NCI-H1105 (cell line): ENCODE measurements at places on chromosomes 7 and 10.

- no peak for DNase-seq
These were observed 27.5 kb downstream of the MAD1L1 start for GRCh38 chr7:2205036-2205780.

GRCh38 chr10:7405637-7406036 is 5.2 kb downstream of the SFMBT2 start:
- DNase-seq, result no peak

DNA sequence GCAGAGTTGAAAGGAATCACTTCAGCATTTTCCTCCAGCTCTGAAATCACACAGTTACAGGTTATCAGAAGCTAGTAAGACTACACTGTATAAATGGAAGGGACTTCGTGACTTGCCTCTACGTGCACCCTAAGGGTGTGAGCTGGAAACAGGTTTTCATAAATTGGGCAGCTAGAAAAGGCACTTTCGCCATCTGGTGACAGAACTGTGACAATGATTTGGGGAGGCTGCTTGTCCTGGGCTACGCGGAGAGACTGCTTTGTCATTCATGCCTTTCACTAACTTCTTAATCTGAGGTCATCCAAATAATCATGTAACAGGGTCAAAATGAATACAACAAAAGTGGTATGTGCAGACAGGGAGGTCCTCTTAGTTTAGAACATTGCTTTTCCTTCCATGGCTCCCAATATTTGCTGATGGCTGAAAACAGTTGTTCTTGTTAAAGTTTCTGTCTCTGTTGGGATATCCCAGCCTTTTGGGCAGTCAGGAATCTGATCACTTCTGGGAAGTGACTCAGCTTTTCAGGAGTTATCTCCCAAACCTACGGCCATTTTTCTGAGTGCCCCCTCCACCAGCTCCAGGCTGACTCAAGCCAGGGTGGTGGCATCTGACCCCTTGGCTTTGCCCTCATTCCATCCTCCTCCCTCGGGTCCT is 17.8 kb downstream of the VWC2 start:
- no peak for DNase-seq

GRCh38 chr10:72316386-72316700 is 38.4 kb downstream of the DNAJB12 start:
- DNase-seq, result no peak

DNA sequence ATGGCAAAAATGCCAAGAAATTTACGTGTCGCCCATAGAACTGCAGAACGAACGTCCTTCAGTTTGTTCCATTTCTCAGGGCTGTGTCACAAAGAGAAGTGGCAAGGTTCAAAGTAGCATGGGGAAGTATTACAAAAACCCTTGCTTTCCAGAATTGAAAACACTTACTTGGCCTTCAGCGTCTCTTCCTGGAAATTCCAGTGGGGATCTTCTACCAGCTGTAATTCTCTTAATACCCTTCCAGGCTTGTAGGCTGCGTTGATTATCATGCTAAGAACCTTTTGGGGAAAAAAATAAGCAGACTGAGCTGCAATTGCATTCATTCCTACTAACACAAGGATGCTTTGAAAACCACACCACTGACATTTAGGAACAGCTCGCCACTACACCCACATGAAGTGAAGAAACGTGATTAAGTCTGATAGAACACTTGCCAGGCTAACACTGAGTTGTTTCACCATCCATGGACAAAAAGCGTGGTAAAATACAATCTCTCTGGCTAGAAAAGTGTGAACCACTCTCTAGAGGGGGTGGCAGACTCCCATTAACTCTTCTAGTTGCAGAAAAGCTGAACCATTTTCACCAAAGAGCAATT is 222.3 kb downstream of the SFMBT2 start:
- no peak for DNase-seq

GRCh38 chr7:149422914-149423301 is 38.0 kb downstream of the ZNF777 start:
- DNase-seq, result no peak

GRCh38 chr10:129530581-129530980 is 63.5 kb downstream of the MGMT start:
- DNase-seq, result no peak

DNA sequence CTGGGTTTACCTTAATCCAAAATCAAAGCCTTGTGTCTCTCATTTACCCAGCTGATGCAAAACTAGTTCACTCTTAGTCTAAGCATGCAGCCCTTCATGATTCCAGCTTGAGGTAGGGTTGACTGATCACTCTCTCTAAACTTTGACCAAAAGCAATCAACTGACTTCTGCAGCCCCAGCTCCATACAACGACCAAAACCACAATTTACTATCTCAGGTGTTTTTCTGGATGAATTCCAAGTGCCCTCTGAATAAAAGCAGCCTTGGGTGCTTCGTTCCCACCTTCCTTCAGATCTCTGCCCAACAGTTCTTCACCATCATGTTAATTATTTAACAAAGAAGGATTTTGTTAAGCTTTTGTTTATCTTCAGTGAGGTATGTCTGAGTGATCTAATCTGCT is 62.6 kb downstream of the CCDC6 start:
- no peak for DNase-seq

DNA sequence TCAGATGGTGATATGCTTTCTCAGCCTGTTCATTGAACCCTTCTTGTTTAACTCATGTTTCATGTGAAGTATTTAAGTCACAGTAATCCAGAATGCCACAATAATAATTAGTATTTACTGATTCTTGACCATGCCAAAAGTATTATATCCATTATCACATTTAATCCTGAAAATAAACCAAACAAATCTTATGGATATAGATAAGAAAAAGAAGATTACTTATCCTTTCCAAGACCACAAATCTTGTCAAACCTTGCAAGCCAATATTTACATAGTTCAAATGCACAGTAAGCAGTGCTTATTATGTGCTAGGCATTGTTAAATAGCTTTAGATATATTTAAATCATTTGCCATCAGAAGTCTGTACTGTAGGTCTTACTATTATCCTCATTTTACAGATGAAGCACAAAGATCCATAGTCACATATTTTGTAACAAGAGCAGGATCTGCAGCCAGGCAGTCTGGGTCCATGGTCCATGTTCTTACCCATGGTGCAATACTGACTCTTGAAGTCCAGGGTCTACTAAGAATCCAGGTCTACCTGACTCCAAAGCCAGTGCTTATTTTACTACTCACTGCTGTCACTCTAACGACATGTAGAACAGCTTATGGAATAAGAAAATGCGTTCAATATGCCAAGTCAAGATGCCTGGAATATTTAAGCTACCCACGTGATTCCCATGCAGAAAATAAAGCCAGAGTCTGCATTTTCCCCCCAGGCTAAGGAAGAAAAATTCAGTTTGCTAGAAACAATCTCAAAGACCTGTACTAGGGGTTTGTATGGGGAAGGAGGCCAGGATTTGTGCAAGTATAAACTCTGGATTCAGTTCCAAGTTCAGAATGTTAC is 984.8 kb upstream of the LRRTM3 start:
- no peak for DNase-seq

DNA sequence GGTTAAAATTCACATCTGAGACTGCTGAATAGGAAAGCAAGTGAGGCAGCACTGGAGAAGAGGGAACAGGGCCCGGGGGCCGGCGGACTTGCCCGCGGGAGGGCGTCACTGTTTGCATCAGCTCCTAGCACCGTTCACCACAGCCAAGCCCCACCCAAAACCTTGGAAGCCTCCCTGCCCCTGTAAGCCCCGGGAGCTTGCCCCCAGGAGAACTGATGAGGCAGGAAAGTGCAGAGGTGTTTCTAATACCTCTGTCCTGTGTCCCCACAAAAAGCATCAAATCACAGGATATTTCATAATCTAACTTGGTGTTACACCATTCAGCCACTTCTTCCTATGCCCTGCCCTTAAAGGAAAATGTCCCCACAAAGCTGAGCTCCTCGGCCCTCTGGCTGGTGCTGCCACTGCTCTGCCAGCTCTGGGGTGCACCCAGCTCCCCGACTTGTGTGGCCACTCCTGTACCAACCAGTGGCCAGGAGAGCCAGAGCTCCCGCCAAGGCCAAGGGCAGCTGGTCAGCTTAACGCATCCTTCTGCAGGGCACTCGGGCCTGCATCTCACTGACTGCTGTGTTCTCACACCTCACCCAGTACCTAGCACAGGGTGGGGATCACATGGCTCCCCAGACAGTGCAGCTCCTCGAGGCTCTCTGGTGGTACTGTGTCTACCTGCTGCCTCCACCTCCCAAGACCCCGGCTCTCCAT is 47.3 kb upstream of the CNPY1 start:
- DNase-seq, result no peak

GRCh38 chr10:132980426-132981172 is 38.2 kb upstream of the CFAP46 start:
- DNase-seq, result no peak

DNA sequence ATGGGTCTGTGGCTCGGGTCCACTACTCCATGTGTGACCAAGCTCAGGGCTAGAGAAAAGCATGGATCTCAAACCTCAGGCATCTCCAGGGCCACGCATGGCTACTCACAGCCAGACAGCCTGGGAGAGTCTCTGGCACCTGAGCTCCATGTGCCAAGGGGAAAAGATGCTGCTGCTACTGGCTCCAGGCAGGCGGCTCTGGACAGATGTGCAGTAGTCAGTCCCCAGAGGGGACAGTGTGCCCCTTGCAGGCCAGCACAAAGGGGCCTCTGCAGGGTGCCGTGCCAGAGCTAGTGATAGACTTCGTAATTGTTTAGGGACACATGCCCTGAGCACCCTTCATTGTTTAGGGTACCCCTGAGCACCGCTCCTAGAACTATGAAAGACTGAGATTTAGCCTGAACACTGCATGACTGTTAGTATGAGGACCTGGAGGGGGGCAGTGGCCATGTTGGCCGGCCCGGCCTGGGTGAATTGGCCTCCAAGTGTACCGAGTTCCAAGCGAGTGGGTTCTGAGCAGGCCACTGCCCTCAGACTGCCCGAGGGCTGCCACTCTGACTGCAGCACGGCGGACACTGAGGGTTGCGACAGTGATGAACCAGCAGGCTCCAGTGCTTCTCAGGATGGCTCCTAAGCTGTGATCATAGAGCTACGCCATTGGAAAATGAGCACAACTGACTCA is 80.7 kb downstream of the TCERG1L start:
- DNase-seq, result no peak

DNA sequence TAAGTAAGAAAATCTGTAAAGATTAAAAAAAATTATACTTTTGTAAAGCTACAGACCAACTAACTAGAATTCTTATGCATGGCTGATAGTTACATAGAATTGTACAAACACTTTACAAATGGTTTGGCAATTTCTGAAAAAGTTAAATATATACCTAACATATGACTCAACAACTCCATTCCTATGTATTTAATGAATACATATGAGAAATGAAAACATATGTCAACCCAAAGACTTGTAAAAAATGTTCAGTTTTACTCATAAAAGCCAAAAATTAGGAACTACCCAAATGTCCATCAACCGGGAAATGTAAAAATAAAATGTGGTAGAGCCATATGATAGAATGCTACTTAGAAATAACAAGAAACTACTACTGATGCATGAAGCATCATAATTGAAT is 152.6 kb upstream of the NRG3 start:
- no peak for DNase-seq

- no peak for DNase-seq
These were observed 128.5 kb upstream of the PRR15 start for GRCh38 chr7:29435167-29435566.

DNA sequence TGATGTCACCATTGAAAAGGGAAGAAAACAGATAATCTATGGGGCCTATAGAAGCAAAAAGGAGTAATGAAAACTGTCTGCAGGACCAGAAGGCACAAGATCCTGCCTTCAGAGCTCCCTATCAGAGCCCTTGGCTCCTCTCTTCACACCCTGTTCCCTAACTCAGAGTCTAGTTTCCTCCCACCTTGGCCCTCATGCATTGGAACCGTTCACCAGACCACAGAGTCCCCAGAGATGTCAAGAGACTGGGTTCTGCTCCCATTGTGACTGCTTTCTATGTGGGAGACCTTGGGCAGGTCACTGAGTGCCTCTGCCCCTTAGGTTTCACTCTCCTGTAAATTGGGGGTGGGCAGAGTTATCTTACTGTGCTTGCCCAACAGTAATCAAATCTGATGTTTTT is 80.1 kb upstream of the RPA3 start:
- DNase-seq, result peak; percentile 17

GRCh38 chr10:132599732-132600131 is 62.1 kb downstream of the INPP5A start:
- DNase-seq, result no peak

DNA sequence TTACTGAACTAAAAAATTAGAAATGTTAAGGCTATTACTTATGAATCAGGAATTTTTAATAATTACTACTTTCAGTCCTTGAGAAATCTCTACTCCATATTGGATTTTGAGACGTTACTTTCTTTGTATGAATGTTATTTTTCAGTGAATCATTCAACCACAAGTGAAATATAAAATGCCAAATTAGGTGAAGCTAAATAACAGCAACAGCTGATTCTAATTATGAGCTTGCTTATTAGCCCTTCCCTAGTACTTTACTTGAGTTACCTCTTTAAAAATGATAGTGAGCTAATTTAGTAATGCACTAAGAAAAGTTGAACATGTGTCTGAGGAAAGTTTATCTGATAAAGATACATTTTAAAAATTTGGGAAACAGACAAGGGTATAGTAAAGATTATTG is 51.4 kb downstream of the PCGF5 start:
- no peak for DNase-seq

- DNase-seq, result peak; percentile 47
These were observed 25.5 kb downstream of the VOPP1 start for GRCh38 chr7:55546814-55547213.

GRCh38 chr7:111750228-111750627 is 187.9 kb upstream of the IMMP2L start:
- no peak for DNase-seq

GRCh38 chr7:103928581-103928980 is 60.9 kb downstream of the RELN start:
- no peak for DNase-seq

- no peak for DNase-seq
These were observed 9.8 kb downstream of the LRMDA start for GRCh38 chr10:75441196-75441595.

DNA sequence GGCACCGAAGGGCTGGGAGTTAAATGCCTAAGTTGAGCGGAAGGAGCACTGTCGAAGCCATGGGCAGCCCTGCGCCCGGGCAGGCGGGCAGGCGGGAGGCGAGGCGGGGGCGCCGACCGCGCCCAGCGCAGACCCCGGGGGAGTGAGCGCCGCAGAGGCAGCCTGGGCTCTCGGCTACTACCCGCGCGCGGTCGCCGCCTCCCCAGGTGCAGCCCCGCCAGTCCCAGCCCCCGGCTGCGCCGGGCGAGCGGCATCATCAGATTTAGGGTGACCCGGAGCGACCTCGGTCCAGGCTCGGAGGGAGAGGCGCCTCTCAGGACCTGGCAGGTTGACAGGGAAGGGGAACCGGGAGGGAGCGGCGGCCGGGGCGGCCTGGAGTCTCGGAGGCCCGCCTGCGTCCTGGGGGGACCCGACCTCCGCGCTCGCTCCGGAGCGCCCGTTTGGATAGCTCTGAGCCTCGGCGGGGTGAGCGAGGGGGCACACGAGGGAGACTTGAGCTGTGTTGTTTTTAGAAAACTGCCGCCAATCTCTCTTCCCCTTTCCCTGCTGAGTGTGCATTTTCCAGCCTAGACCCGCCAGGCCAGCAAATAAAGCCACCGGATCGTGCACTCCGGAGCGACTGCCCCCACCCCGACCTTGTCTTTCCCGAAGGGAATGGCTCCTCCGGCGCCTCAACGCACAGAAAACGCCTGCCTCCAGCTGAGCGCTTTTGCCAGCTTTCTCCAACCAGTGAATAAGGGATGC is 2.3 kb upstream of the NRP1 start:
- DNase-seq, result no peak
